ENCODE measurements at places on chromosomes 5 and 9.

- no peak for DNase-seq
These were observed 169.2 kb upstream of the CTNND2 start for GRCh38 chr5:12073426-12073825.

DNA sequence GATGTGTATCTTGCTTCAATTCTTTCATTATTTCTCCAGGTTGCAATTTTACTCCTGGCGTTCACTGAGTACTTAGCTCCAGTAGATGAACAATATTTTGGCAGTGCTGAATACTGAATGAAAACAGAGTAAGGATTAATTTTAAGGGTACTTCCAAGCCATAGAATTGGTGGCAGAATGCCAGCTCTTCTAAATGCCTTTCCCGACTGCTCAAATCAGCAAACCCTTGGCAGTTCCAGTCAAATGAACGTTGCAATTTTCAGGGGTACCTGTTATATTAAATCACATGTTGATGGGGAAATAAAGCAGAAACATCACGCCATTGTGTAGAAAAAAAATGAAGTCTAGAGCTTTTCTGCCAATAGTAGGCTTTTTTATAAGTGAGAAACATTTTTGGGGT is 282.4 kb upstream of the RPS23 start:
- no peak for DNase-seq

GRCh38 chr5:154406231-154406630 is 39.6 kb upstream of the SAP30L start:
- no peak for DNase-seq

- no peak for DNase-seq
These were observed 119.8 kb downstream of the GIN1 start for GRCh38 chr5:103000089-103000488.

DNA sequence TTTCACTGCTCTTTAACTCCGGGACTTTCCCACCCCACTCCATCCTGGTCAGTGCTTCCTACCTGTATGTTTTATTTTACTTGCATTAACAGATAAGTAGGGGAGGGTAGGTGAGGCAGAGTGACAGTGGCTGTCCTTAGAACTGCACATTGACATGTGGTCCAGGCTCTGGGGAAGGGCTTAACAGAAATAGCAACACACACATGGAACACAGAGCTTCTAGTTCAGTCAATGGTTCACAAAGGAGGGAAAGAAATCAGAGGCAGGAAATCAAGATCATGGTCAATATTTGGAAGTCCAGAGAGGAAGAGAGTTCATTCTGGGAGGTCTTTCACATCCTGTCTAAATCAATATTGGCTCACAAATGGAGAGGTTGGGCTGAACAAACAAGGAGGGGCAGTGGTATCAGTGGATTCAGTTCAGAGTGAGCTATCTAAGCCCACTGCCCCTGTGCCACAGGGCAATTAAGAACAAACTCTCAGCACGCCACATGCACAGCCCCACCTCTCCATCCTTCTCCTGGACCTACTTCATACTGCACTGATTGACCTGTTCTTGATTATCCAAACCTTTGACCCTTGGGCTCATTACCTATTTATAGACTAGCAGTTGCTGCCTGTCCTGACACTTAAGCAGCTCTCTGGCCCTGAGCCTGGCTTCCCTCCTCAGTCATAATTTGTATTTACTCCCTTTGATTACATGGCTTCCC is 6.2 kb upstream of the VPS13A start:
- no peak for DNase-seq

GRCh38 chr5:96492459-96493047 is 59.5 kb upstream of the PCSK1 start:
- no peak for DNase-seq

- DNase-seq = no peak
These were observed 155.9 kb downstream of the ERCC6L2 start for GRCh38 chr9:96031366-96031824.

- no peak for DNase-seq
These were observed 143.7 kb downstream of the ARHGAP26 start for GRCh38 chr5:142913728-142914338.

DNA sequence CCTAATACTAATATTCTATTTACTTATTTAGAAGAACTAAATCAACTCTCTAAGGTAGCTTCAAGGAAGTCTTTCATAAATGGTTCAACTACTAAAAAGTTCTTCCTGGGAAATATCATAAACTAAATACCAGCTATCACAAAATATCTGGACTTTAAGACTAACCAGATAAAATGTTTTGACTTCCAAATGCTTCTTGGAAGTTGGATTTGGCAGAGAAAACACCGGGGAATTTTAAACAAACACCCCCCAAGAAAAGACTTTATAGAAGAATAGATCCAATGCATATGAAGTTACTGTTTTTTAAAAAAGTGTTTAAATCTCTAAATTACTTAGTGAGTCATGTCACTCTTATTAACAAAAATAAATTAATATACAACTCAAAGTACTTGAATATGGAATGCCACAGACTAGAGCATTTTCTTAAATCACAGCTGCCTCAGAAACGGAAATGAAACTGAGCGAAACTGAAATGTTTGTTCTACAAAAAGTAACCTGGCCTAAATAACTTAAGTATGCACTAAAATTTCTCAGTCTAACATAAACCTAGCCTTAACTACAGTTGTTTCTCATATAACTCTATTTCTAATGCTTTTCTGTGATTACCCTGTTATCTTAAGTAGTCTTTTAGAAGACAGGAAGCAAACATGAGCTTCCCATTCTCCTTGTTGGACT is 6.8 kb downstream of the ABCA1 start:
- no peak for DNase-seq

DNA sequence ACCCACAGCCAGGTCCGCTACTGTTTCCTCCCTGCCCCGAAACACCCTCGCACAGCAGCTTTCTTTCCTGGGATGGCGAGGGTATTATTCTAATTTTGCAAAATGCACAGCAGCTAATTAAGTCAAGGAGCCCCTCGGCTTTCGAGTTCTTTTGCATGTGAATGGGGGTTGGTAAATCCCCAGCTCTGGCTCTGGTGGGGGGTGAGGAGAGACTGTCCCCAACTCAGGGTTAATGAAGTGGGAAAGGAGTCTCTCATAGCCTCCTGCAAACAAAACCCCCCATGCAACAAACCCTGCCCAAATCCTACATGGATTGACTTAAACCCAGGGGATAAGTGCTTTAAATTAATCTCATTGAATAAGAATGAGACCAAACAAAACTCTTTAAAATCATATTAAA is 8.8 kb downstream of the BARHL1 start:
- DNase-seq = no peak

DNA sequence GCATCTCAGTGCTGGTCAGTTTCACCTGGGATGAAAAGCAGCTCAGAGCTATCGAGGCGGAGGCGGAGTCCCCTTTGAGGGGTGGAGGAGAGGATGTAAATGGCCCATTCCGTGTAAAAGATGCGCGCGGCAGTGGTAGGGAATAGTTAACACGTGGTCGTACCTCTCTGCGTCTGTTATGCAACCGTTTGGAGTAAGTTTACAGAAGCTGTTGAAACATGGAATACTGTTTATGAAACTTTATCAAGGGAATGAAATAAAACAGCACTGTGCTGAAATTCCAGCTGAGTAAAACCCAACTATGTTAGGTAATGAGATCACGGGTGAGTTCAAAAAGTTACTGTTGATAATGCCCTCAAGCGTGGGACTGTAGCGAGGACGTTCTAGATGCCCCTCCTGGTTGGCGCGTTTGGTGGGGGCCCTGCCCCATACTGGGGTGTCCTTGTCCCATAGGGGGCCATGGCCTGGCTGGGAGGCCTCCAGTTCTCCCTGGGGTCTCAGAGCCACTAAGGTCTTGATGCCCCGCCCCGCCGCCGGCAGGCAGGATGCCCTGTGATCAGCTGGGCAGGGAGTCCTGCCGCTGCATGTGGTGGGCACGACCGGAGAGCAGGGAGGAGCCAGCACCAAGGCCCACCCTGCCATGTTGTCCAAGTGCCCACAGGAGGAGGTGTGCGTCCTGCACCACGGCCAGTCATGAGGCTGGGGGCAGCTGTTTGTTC is 90.9 kb downstream of the COL5A1 start:
- DNase-seq = no peak

DNA sequence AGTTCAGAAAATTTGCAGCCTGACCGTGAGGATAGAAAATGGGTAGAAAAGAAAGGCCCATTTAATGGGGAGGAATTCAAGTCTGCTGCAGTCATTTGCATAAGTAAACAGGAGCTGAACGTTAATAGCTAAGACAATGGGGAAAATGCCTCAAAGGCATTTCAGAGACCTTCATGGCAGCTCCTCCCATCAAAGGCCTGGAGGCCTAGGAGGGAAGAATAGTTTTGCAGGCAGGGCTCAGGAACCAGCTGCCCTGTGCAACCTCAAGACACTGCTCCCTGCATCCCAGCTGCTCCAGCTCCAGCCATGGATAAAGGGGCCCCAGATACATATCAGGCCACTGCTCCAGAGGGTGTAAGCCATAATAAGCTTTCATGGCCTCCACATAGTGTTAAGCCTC is 32.2 kb upstream of the CDH18 start:
- DNase-seq = no peak

GRCh38 chr9:74358959-74359358 is 138.2 kb upstream of the RORB start:
- DNase-seq = no peak

- peak; percentile 48 for DNase-seq
These were observed 55.6 kb downstream of the ARHGEF37 start for GRCh38 chr5:149636861-149637246.

- DNase-seq = no peak
These were observed 76.3 kb downstream of the HSPA4 start for GRCh38 chr5:133128066-133128465.

- DNase-seq = no peak
These were observed 127.8 kb upstream of the DHFR start for GRCh38 chr5:80782626-80783025.

GRCh38 chr5:61253547-61253946 is 78.5 kb upstream of the ZSWIM6 start:
- no peak for DNase-seq

- no peak for DNase-seq
These were observed 478.9 kb downstream of the SPATA31D1 start for GRCh38 chr9:82467436-82467835.

DNA sequence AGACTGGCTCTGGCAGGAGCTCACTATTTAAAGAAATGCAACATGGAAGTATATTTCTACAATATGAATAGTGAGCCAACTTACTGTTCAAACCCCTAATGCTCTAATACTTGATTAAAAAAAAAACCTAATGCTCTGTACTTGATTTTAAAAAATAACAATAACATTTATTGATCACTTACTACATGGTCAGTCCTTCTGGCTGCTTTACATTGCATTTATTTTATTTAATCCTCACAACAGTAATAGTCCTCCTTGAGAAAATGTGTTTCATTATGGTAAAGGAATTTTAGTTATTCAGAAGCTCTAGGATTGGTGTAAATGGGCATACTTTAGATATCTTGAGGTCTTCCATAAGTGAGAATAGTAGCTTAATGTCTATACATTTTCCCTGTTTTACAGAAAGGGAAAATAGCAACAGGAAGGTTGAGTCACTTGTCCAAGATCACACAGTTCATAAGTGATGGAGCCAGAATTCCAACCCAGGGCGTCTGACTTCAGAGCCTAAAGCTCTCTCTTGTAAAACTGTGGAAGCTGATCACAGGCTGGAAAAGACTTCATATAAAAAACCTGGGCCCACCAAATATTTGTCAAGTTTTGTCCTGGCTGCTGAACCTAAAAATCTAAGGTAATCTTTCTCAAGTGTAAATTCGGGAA is 1.0 kb downstream of the STARD4 start:
- DNase-seq = no peak

GRCh38 chr5:73780302-73781080 is 154.5 kb downstream of the ARHGEF28 start:
- DNase-seq = no peak

DNA sequence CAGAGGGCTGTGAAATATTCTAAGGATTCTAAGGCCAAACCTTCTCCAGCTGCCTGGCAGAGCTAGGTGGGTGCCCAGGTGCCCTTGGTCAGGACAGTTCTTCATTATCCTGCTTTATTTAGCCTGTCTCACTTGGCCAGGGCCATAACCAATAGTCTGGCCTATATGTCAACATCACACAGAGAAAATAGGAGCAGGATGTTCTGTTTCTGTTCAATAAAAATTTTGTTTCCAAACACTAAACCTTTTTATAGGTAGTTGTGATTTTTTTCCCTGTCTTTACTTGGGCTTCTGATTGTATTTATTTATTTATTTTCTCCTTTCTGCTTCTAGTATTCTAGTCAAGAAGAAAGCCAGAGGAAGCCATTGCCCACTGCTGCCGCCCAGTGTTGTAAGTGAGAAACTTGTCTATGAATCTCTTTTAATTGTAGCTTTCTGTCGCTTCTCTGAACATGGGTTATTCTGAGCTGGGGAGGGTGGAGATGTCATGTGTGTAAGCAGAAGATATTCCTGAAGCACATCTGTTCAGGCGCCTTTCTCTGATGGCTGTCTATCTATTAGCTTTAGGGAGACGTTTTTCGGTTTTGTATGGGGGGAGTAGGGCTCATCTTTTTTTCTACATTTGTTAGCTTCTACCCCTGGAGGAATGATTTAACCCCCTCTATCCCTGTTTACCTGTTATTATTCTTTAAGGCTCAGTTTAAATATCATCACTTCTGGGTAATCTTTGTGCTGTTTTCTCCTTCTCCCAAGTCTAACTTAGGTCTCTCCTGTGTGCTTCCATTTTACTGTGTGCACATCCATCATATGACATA is 97.1 kb downstream of the UNC13B start:
- DNase-seq = peak; percentile 4

GRCh38 chr5:73375949-73376348 is 72.6 kb downstream of the FOXD1 start:
- no peak for DNase-seq

DNA sequence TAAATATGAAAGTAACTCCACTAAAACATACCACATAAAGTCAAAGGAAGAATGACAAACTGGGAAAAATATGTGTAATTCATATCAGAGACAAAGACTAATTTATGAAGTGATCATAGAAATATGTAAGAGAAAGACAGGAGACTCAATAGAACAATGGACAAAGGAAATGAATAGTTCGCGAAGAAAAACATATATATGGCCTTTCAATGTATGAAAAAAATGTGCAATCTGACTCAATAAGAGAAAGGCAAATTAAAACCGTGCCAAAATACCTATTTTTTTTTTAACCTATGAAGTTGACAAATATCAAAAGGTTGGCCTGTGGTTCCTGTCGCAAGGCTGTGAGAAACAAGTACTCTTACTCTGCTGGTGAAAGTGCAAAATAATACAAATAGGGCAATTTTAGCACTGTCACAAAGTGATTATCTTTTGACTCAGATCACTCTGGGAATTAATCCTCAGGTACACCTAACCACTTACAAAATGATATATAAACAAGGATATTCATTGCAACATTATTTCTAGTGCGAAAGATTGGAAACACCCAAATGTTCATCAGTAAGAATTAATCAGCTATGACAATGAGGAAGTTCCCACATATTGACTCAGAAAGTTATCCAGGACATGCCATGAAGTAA is 3.7 kb downstream of the C9 start:
- no peak for DNase-seq

- DNase-seq = no peak
These were observed 54.4 kb downstream of the ZNF622 start for GRCh38 chr5:16411235-16411634.

DNA sequence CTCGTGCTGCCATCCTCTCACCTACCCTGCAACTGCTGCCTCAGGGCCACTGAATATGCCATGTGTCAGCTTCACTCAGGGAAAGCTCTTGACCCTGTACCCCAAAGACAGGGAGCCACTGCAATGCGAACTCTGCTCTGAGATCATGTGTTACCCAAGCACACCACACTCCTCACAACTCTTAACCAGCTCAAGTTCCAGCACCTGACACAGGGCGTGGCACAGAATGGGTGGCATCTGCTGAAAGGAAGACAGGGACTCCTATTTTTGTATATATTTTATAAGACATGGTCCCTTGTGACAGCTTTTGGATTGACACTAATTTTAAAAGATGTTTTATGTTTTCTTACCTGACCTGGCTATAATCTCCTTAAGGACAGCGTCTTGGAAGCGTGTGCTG is 10.7 kb downstream of the PHYKPL start:
- DNase-seq = no peak

GRCh38 chr5:56534102-56534829 is 281.1 kb upstream of the MAP3K1 start:
- DNase-seq = no peak
